ENCODE measurements at places on chromosomes 7 and 10. TPM values are rescaled to one million over a fixed set of nuclear protein-coding genes. Genes with fewer than 3 reads are reported as not detected.
A peak's percentile ranks its signal among the peaks of the same experiment; 100 is the strongest.

DNA sequence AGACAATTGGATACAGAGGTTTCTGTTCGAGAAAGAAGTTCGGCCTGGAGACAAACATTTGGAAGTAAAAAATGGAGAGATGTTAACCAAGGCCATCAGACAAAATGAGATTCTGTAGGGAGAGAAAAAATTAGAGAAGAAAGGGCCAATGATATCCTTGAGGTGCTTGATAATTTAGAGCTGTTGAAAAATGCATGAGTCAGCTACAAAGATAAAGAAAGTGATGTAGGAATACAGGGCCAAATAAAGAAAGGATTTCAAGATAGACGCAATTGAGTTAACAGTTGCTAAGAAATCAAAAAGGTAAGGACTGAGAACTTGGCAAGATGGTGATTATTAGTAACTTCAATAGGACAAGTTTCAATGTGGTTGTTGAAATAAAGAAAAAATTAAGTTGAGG is 384.2 kb upstream of the SEMA3A start:
- DNase-seq, result no peak

DNA sequence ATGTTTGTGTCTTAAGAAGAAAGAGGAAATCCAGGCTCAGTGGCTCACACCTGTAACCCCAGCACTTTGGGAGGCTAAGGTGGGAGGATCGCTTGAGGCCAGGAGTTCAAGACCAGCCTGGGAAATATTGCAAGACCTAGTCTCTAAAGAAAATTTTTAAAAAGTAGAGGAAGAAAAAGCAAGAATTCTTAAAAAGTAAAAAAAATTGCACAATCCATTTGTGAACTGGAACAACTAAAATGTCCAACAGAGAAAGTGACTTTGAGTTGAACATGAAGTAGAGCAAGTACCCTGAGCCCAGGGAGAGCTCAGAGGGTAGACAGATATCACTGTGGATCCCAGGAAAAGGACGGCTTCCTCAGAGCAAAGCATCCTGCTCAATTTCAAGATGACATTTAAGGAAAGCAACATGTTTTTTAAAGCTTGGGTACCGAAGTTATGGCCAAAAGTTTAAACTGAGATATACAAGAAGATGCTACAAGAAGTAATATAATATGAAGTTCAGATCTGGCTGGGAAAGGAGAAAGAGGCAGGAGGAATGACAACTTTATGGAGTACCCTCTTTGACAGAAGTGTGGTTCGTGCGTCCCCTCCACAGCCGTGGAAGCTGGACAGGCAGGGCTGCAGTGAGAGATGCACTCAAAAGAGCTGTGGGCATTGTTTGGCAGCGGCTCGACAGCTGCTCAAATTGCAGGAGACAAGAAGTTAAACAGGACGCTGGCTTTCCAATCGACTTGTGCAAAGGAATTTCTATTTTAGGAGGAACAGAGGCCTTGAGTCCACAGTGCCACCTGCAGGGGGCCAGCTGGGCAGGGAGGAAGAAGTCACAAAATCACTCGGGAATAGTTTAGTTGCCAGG is 201.3 kb downstream of the JCAD start:
- DNase-seq, result peak; percentile 79

The TMEM130 gene
- 3.8 TPM for total RNA-seq

The BRAF gene
- 45.0 TPM for total RNA-seq

The CFAP70 gene
- total RNA-seq, result 3.1 TPM

The GDF2 gene
- total RNA-seq, result not detected

DNA sequence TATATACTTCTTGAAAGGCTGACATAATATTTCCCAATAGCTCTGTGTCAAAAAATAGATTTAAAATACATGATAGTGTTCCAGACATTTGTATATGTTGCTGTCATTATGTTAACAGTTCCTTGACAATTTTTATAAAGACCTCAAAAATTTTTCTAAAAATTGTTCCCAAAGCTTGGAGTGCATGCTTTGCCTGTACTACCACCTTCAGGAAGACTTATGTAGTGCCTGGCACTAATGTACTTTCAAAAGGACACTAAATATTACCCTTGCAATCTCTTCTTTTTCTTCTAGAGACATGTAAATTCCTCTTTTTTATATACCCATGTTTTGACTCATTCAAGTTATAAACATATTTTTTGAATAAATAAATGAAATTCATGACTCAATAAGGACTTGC is 48.0 kb upstream of the SP8 start:
- no peak for DNase-seq

All from PC-9 (cell line).